ENCODE measurements at places on chromosomes 2 and 18.

DNA sequence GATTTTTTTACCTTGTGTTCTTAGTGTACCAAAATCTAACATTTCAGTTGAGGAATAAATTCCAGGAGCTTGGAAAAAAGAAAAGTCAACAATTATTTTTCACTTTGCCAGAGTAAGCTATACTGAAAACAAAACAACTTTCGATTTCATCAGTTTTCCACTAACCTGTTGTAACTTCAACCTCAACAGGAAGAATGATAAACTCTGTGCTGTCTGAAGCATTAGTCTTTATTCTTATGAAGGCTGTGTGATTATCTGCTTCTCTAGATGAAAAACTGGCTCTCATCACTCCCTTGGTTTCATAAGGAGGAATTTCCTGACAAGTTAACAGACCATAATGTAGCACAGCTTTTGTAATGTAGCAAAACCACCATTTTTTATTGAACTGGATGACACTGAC is 121.2 kb downstream of the ZAP70 start:
- DNase-seq: peak; percentile 35

GRCh38 chr2:148013876-148014275 is 6.7 kb downstream of the ORC4 start:
- no peak for DNase-seq

GRCh38 chr18:3541549-3542386 is 91.8 kb downstream of the TGIF1 start:
- DNase-seq: no peak

- DNase-seq: no peak
Measured at GRCh38 chr2:64812285-64812684, 158.6 kb upstream of the SERTAD2 start.

DNA sequence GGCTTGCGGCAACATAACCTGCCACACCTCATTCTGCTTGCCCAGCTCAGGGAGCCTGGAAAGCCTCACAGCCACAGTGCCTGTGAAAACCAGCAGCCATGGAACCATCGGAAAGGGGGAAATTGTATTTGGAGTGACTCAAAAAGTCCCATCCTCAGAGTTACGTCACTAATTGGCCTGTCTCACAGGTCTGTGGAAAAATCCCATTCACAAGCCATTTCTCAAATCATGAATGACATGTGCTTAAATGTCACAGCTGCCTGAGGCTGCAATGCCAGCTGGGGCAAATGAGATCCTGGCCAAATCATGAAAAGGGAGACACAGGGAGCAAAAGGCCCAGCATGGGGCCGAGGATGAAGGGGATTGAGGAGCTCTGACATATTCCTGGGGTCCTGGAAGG is 486.9 kb upstream of the RAB6C start:
- DNase-seq: no peak

DNA sequence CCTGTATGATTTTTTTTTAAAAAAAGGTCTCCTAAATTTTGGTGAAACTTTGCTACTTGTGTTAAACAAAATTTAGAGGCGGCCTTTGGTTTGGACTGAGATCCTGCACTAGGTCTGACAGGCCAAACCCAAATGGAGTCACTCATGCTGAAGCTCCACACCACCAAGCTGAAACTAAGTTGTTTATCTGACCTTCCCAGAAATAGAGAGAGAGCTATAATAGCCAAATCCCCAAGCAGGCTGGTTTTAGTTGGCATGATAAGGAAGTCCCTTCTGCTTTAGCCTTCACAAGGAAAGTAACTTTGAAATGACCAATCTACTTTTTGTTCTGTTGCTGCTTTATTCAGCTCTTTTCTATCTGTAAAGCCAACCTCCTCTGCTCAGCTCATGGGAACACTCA is 17.1 kb upstream of the THUMPD2 start:
- no peak for DNase-seq

DNA sequence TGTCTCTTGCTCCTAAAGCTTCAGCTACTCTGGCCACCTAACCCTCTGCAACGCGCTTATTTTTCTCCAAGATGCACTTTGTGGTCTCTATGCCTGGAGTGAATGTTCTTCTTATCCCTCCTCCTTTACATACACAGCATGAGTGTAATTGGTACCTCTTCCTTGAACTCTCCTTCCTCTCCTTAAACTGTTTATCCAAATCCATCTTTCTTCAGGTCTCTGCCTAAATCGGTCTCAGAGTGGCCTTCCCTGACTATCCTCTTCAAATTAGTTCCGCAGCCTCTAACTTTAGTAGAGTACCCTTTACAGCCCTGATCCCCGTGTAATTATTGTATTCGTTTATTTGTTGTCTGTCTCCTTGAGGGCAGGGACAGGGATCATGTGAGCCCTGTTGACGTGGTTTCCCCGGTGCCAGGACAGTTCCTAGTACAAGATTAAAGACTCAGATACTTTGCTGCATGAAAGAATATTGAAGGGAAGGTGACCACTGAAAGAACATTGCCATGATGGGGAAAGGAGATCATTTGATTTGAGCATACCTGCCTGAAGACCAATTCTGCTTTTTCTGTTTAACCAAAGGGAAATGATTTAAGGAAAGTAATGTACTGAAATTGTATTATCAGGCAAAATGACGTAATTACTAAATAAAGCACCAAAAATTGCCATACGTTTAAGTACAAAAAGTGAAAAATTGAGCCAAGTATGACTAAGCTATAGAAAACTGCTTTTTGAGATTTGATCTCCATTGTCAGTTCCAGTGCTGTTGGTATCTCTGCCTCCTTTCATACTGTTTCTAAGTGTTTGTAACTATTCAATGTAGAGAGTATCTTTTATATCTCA is 1.2 kb downstream of the CNOT9 start:
- peak; percentile 14 for DNase-seq

DNA sequence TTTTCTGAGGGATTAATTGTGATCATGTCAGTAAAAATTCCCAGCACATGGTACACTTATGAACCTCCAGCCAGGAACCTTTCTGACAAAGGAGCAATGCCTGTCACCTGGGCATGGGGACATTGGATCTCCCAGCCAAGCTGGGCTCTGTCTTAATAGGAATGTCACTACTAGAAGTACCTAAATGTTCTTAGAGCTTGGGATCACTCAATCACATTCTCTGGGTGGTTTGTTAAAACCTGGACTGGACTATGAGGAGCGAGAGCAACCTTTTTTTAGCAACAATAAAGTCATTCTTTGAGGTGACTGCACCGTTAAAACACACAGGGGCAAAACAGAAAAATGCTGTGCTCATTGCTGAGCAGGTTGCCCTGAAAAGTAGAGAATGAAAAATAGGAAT is 6.4 kb upstream of the PPP1CB start:
- no peak for DNase-seq

GRCh38 chr2:71457923-71458322 is 4.6 kb downstream of the DYSF start:
- DNase-seq: no peak

- no peak for DNase-seq
Measured at GRCh38 chr18:61169386-61169785, 163.8 kb upstream of the CDH20 start.

DNA sequence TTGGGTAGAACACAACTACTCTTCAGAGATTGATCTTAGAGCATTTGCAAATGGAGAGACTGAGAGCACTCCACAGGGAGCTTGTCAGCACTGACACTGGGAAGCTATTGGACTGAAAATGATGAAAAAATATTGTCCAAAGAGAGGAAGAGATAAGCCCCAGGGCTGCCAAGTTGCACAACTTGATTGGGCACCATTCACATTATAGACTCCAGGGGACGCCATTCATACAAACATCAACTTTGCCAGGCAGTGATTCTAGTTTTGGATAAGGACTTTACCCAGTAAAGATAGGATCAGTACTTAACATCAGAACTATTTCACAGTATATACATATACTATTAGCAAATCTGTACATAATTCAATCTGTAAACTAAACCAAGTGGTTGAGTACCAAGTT is 79.6 kb upstream of the MYCN start:
- no peak for DNase-seq

- DNase-seq: no peak
Measured at GRCh38 chr18:57505231-57505630, 70.1 kb downstream of the ONECUT2 start.

DNA sequence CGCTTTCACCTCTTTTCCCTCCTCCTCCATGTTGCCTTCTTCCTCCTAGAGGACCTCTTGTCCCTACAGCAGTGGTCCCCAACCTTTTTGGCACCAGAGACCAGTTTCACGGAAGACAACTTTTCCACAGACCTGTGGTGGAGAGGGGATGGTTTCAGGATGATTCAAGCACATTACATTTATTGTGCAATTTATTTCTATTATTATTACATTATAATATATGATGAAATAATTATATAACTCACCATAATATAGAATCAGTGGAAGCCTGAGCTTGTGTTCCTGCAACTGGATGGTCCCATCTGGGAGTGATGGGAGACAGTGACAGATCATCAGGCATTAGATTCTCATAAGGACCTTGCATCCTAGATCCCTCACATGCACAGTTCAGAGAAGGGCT is 152.2 kb upstream of the NCKAP5 start:
- no peak for DNase-seq

DNA sequence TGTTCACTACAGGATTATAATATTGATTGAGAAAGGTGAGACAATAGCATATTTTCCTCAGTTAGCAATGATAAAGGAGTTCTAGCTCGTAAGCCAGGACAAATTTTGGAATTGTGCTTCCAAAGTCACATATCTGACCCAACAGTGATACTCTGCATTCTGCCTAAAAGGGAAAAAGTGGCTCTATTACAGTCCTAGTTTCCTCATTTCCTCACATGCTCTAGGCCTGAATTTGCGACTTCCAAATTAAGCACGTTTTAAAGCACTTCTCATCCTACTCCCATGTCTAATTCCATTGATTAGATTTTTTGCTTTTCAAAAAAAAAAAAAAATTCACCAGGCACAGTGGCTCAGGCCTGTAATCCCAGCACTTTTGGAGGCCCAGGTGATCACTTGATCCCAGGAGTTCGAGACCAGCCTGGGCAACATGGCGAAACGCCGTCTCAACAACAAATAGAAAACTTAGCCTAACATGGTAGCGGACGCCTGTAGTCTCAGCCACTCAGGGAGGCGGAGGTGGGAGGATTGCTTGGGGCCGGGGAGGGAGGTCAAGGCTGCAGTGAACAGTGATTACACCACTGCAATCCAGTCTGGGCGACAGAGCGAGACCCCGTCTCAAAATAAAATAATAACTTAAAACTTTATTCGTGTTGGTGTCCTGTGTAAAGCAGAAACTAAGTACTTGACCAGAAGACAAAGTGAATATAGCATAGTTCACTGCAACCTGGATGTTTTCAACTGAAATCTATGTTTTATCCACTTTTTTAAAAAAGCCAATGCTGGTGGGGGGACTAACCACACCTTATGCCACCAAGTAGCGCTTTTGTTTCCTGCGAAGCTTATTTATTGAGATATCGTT is 1.5 kb downstream of the ESCO1 start:
- no peak for DNase-seq

DNA sequence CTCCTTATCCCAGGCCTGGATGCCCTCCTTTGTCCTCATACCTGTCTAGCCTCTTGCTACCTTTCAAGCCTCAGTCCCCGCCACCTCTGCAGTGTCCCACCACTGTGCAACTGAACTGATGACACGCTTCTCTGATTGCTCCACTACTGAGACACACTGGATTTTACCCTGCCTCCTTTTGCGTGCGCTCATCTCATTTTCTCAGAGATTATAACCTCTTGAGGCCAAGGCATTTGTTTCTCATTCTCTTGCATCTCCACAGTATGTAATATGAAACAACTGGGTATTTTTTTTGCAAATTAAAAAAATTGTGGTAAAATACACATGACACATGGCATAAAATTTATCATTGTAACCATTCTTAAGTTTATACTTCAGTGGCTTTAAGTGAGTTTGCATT is 95.4 kb downstream of the PRKCE start:
- peak; percentile 54 for DNase-seq

DNA sequence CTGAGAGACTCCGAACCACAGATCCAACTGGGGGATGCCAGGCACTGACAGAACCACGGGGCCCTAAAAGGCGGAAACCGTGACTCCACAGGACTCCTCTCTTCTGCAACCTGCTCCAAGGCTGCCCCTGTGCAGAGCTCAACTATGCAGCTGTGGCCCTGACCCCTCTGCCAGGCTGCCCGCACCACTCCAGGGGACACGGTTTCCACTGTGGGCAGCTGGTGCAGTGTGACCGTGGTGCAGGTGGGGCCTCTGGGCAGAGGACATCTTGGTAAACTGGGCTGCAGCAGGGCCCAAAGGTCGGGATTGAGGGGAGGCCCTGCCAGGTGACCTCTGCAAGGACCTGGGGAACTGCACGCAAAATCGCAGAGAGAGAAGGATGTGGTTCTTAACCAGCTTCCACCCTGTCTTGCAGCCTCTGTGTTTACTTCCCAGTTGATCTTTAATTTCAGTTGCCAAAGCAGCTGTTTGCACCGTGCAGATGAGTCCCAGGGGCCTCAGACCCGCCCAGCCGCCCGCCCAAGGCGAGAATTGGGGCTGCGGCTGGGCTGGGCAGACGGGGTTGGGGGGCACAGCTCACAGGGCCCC is 104.6 kb upstream of the CTDP1 start:
- no peak for DNase-seq

- peak; percentile 79 for DNase-seq
Measured at GRCh38 chr2:58762176-58762781, 521.2 kb upstream of the FANCL start.

GRCh38 chr2:221025398-221025797 is 546.7 kb downstream of the EPHA4 start:
- no peak for DNase-seq

GRCh38 chr2:7523481-7524120 is 606.4 kb downstream of the RNF144A start:
- peak; percentile 77 for DNase-seq

- DNase-seq: no peak
Measured at GRCh38 chr2:30048636-30049175, 98.1 kb upstream of the YPEL5 start.

- DNase-seq: peak; percentile 61
Measured at GRCh38 chr18:62339106-62339988, 14.2 kb downstream of the TNFRSF11A start.

Data from fibroblast of skin of right quadriceps (primary cell).